Naive thymus-derived CD8-positive, alpha-beta T cell (primary cell): ENCODE measurements at places on chromosomes 2 and 18.

DNA sequence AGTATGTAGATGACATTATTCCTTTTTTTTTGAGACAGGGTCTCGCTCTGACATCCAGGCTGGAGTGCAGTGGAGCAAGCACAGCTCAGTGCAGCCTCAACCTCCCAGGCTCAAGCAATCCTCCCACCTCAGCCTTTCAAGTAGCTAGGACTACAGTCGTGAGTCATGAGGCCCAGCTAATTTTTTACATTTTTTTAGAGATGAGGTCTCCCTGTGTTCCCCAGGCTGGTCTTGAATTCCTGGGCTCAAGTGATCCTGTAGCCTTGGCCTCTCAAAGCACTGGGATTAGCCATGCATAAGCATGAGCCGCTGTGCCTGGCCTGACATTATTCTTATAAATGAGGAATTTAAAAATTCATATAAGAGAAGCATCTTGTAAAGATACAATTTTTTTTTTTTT is 86.9 kb downstream of the FAM117B start:
- DNase-seq, result no peak

- no peak for DNase-seq
Measured at GRCh38 chr2:37916512-37917082, 8.5 kb upstream of the RMDN2 start.

GRCh38 chr2:230217424-230217823 is 2.4 kb downstream of the SP110 start:
- DNase-seq, result no peak

GRCh38 chr2:68911246-68911645 is 40.0 kb upstream of the BMP10 start:
- DNase-seq, result no peak

- DNase-seq, result no peak
Measured at GRCh38 chr18:63725682-63726480, 23.1 kb downstream of the SERPINB11 start.
